LNCaP clone FGC (cell line): ENCODE measurements at places on chromosomes 2 and 18.

DNA sequence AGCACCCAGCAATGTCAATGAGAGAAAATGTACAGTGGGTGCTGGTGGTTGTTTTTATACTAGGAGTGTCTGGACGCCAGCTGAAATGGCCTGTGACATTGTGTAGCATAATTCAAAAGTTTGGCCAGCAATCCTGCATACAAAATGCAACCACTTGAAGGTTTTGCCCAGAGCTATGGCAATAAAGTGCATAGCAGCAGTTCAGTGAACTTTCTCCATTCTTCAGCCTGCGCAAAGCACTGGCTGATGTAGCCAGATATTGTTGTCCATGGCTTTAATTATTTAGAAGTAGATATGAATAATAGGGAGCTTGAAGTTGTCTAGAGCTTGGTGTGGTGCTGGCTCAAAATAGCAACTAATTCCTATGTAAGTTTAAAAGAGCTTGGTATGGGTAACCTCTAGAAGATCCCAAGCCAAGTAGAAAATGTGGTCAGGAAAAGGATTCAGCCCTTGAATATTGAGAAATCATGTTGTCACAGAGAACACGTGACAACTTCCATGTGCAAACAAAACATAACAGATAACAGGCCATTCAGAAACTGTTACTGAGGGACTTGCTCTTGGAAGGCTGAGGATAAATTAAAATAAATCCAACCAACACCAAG lies 33.3 kb upstream of the PGAP1 start:
- no peak for DNase-seq

DNA sequence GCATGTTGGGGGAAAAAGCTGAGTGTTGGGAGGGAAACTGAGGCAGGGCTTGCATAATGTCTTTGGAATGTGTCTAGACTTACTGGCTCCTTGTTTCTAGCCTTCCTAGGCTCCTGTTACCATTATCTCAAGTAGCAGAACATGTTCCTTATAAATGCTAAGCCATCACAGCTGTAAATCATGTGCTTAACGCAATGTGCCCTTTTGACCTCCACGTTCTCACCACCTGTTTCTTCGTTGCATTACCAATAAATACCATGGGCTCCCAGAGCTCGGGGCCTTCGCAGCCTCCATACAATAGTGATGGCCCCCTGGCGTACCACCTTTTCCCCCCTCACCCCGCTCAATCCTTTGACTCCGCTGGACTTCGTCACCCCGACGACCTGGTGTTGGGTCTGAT lies 54.0 kb upstream of the CWC22 start:
- no peak for DNase-seq

DNA sequence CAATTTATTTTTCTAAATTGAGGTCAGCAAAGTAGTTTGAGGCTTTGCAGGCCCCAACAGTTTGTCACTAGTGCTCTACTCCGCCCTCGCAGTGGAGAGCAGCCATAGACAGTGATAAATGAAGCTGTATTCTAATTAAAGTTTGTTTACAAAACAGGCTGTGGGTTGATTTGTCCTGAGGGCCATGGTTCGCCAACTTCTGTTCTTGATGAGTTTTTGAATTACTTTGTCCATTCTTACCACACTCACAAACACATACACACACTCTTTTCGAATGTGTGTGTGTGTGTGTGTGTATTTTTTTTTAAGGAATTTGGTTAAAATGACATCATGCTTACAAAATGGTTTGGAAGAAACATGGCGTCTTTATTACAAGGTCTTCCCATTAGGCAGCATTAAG lies 68.6 kb downstream of the MTCL1 start:
- no peak for DNase-seq

- DNase-seq = no peak
These were observed 80.3 kb upstream of the SESTD1 start for GRCh38 chr2:179344970-179345369.

- DNase-seq = no peak
These were observed 89.5 kb downstream of the CALCRL start for GRCh38 chr2:187358531-187358930.

DNA sequence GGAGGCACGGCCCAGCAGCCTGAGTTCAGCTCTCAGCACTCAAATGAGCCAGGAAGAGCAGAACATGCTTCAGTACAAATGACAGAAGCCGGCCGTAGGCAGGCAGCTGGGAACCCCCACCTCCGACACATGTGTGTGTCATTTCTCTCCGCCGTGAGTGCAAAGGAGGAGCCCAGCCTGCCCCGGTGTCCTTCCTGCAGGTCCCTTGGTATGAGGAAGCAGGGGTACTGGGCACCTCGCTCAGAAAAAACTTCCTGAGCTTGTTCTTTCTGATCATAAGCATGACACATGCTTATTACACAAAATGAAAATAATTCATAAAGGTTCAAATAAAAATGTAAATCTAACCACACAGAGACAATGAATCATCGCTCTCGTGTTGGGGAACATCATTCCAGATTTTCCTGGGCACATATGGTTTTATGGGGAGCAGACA lies 35.3 kb downstream of the KCNF1 start:
- DNase-seq = no peak

- no peak for DNase-seq
These were observed 189.3 kb downstream of the CLIP4 start for GRCh38 chr2:29304399-29305060.

GRCh38 chr2:69083235-69083748 lies 70.3 kb downstream of the ANTXR1 start:
- no peak for DNase-seq

DNA sequence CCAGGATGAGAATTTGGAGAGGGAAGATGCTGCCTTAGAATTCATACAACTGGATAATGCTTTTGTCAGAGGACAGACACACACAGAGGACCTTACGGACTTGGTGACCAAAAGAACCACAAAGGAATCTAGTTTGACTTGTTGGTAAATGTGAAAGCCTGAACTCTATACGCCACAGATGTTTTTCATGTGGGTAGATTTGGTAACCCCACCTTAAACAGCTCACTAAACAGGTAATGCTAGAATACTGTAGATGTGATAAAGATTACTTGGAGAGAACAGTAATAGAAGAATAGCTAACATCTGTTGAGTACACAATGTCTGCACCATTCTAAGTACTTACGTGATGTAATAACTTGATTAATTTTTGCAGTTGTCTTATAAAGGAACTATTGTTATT lies 24.1 kb downstream of the ANXA4 start:
- DNase-seq = no peak

GRCh38 chr2:26519396-26520147 lies 41.6 kb upstream of the OTOF start:
- DNase-seq = no peak

- no peak for DNase-seq
These were observed 6.3 kb downstream of the TNFAIP6 start for GRCh38 chr2:151363709-151364108.

DNA sequence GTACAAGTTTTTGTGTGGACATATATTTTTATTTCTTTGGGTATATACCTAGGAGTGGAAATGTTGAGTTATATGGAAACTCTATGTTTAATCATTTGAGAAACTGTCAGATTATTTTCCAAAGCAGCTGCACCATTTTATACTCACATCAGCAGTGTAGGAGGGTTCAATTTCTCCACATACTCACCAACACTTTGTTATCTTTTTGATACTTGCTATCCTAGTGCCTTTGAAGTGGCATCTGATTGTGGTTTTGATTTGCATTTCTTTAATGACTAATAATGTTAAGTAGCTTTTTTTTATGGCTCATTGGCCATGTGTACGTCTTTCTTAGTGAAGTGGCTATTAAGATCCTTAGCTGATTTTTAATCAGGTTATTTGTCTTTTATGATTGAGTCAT lies 64.7 kb upstream of the SLC8A1 start:
- DNase-seq = no peak

GRCh38 chr2:233845301-233846060 lies 8.9 kb downstream of the HJURP start:
- no peak for DNase-seq

DNA sequence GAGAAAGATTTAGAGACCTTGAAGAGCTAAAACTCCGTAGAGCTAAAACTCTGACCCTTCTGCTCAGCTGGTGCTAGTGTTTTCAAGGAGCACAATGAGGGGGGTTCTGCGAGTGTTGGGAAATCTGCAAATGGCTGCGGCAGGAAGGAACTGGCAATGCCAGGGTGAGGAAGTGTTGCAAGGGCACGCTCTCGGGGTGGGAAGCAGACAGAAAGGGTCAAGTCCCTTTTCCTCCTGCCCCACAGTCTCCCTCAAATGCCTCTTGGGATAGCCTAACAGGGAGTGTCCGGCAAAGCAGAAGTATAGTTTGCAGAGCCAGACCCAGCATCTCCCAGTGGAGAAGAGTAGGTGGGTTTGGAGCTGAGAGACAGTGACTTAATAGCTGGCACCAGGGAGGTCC lies 60.5 kb downstream of the NCAPH start:
- DNase-seq = no peak

DNA sequence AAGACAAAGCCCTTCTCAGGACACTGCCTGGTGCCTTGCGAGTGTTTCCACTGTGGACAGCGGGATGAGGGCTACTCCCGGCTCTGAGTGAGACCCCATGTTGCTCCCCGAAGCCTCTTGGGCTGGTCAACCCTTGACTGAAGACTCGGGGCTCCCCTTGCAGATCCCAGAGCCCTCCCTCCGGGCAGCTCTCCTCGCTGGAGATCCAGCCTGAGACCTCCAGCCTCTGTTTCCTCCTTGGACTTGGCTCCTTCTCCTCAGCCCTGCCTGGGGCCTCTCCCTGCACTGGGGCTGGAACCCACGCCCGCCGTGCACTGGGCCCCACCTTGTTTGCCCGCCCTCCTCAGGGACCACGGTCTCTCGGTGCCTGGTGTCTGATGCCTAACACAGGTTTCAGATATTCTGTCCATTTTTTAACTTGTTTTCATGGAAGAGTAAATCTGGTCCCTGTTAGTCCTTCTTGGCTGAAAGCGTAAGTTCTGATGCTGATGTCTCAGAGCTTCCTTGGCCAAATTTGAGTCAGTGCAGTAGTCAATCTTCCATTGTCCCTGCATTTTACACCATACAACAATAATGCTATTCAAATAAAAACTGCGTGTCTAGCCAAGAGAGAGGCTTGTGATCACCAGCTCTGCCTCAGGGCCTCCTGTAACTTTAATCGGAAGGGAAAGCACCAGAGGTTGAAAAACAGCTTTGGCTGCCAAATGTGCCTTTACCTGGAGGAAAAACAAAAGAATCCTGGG lies 139.3 kb upstream of the CTDP1 start:
- DNase-seq = peak; percentile 66

DNA sequence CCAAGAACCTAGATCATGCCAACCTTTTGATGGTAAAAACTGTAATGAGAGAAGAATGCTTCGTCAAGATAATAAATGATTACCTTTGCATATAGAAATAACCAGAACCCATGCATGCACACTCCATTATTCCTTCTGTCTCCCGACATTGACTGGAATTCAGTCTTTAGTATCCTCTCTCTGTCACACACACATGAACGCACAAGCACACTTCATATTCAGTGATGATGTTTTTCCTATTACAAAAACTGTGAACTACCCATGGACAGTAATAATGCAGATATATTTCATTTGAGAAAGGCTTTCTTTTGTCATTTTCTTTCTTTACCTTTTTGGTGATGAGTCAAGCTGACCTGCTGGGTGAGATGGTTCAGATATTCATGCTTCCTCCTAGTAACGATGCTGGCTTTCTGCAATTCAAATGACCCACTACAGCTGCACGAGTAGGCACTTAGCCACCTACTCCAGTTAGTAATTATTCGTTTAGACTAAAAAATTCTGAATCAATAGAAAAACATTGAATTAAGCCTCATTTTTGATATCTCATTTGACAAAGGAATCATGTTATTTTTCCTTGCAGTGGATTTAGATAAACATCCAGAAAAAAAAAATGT lies 382.2 kb downstream of the TGIF1 start:
- DNase-seq = no peak

GRCh38 chr2:129717560-129718130 lies 261.8 kb upstream of the RAB6C start:
- no peak for DNase-seq

DNA sequence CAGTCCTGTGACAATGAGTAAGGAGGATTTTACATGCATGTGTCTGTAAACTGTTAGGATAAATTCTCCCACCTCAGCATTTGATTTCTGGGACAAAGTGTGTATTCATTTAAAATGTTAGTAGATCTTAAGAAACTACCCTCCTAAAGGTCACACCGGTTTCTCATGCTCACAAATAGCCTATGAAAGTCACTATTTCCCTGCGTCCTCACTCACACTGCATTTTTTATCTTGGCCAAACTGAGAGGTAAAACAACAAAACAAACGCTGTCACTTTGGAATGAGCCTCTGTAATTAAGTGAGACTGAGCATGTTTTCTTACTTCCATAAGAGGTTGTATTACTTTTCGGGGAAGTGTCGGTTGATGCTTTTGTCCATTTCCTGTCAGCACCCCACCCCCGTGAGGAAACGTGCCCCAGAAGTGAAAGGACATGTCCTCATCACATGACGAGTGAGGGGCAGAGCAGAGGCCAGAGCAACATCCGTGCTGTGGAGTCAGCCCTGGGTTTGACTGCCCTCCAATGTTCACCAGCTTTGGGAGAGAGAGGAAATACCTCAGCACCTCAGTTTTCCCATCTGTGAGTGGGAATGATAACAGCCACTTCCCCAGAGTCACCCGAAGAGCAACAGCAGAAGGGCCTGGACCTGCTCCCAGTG lies 3.1 kb downstream of the GYPC start:
- DNase-seq = no peak

DNA sequence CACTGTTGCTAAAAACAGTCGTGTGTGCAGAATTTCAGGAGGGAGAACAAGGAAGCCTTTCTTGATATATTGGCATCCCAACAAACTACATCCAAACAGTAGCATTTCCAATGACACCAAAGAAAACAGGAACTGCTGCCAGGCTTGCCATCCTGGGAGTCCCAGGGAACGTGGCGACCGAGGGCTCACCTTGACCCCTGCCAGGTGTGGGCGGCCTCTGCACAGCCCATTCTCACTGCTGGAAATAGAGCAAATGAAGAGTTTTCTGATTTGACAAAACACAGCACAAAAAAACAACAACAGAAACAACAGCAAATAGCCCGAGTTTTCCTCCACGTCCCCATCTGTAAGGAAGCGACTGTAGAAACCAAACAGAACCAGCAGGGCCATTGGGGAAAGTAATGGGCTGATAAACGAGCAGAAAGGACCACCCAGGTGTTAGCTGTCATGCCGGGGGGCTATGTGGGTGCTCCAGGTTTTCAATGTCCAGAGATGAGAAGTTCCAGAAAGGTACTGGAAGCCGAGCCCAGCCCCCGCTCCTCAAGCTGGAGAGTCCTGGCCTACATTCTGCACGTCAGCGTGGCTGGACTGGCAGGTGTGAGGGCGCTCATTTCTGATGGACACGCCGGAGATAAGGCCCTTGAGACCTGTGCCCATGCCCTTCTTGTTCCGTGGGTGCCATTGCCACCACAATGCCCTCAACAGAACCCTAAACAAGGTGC lies 80.8 kb downstream of the TWIST2 start:
- DNase-seq = no peak

GRCh38 chr2:127173057-127173456 lies 47.0 kb downstream of the CYP27C1 start:
- no peak for DNase-seq
